ENCODE measurements at places on chromosomes 13 and 19.

DNA sequence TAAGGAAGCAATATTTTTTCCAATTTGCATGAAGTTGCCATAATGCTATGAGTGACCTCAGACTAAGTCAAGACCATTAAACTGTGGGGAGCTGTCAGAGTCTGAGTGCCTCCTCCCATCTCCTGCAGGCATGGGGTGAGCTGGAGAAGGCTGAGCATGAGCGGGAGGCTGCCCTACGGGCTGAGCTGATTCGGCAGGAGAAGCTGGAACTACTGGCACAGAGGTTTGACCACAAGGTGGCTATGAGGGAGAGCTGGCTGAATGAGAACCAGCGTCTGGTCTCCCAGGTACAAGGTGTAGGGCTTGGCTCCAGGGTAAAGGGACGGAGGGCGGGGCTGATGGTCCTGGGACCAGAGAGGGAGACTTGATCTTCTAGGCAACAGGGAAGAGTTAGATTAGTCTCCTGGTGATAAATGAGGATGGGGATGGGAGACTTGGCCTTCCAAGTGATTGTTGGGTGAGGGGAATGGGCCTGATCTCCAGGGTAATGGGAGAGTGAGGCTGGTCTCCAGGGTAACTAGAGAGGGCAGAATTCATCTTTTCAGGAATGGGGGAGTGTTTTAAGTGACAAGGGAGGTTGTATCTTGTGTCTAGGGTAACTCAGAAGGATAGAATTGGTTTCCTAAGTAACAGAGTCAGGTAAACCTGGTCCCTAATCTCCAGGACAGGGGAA lies 36.0 kb downstream of the SPTBN4 start:
- no peak for DNase-seq

- DNase-seq = no peak
Measured at GRCh38 chr13:81670048-81670447, 1329.1 kb upstream of the SPRY2 start.

GRCh38 chr13:107069108-107069776 lies 501.3 kb upstream of the ARGLU1 start:
- no peak for DNase-seq

GRCh38 chr19:6223461-6224307 lies 56.1 kb downstream of the MLLT1 start:
- DNase-seq = no peak

- DNase-seq = peak; percentile 58
Measured at GRCh38 chr19:54030895-54031586, 32.7 kb downstream of the VSTM1 start.
